Small intestine (tissue), 16 donors: ENCODE measurements at places on chromosomes 2 and 18.

DNA sequence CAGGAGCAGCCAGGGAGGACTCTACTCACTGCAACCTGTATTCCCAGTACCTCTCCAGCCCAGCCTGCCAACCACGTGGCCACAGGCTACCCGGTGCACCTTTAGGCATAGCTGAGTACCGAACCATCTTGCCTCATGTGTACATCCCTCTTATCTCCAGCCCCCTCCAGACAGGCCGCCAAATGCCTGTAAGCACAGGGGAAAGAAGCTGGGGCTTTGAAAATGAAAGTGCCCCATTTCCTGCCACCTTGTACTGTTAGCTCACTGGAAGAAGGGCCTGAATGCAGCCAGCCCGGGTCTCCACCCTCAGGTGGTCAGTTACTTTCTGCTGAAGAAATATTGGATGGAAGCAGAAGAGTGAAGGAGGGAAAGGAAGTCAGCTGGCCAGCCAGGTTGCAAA is 27.2 kb upstream of the RFX8 start:
- no peak overlapping the region for H3K27ac ChIP-seq
- no peaks in the 10 kb centered on the region for H3K27me3 ChIP-seq

- H3K27me3 ChIP-seq, result no peaks in the 10 kb centered on the region
- H3K36me3 ChIP-seq, result no peaks in the 10 kb centered on the region
- H3K4me1 ChIP-seq, result no peaks in the 10 kb centered on the region
- no peak overlapping the region for H3K27ac ChIP-seq
- DNase-seq, result no peak
- no peak overlapping the region for H3K4me3 ChIP-seq
Observed at GRCh38 chr2:46692316-46692715, 213.0 kb downstream of the TMEM247 start.

- no peaks in the 10 kb centered on the region for H3K27me3 ChIP-seq
- H3K4me1 ChIP-seq, result no peaks in the 10 kb centered on the region
- no peaks in the 10 kb centered on the region for H3K36me3 ChIP-seq
- H3K27ac ChIP-seq, result no peak overlapping the region
- no peak for DNase-seq
Observed at GRCh38 chr2:189302274-189302948, 122.8 kb upstream of the COL5A2 start.

GRCh38 chr18:48548011-48548771 is 9.4 kb downstream of the CTIF start:
- H3K4me1 ChIP-seq, result peaks cover 10% of the 10 kb centered on the region
- no peaks in the 10 kb centered on the region for H3K27me3 ChIP-seq
- DNase-seq, result no peak
- no peak overlapping the region for H3K27ac ChIP-seq

- H3K4me1 ChIP-seq, result no peaks in the 10 kb centered on the region
- H3K27ac ChIP-seq, result no peak overlapping the region
- no peaks in the 10 kb centered on the region for H3K27me3 ChIP-seq
- no peak for DNase-seq
- H3K4me3 ChIP-seq, result no peak overlapping the region
- H3K36me3 ChIP-seq, result no peaks in the 10 kb centered on the region
Observed at GRCh38 chr2:6654279-6654678, 211.4 kb downstream of the CMPK2 start.

DNA sequence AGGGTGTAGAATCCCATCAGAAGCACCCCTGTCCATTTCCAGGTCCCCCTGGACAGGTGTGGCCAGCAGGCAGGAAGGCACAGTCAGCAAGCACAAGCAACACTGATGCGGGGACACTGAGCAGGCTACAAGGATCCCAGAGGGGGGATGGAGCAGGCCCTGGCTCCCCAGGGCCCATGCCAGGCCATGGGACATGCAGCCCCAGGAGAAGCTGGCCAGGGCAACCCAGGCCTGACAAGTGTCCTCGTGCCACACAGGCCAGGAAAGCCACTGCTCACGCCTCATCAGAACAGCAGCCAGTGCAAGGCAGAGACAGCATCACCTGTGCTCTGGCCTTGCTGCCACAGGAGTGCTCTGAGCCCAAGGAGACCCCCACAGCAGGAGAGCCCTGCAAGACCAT is 14.1 kb upstream of the GPC1 start:
- no peak for DNase-seq
- H3K4me1 ChIP-seq, result no peaks in the 10 kb centered on the region
- H3K4me3 ChIP-seq, result no peak overlapping the region
- no peaks in the 10 kb centered on the region for H3K36me3 ChIP-seq
- H3K27ac ChIP-seq, result no peak overlapping the region

DNA sequence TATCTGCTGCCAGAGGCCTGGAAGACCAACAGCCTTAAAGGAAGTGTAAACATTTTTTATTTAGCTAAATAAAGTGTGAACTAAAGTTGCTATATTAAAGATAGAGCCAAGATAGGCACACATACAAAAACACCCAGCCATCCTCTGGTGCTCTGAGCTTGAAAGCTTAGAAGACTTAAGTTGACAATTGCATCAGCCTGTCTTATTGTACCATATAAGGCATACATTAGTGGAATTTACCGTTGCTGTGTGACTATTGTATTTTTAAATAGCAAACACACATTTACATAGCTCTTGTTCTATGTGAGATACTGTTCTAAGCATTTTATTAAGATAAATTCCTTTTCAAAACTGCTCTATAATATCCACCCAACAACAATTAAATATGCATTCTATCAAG is 736.6 kb upstream of the ZEB2 start:
- H3K27me3 ChIP-seq, result no peaks in the 10 kb centered on the region
- H3K4me1 ChIP-seq, result no peaks in the 10 kb centered on the region
- H3K36me3 ChIP-seq, result no peaks in the 10 kb centered on the region
- no peak overlapping the region for H3K4me3 ChIP-seq
- H3K27ac ChIP-seq, result no peak overlapping the region

DNA sequence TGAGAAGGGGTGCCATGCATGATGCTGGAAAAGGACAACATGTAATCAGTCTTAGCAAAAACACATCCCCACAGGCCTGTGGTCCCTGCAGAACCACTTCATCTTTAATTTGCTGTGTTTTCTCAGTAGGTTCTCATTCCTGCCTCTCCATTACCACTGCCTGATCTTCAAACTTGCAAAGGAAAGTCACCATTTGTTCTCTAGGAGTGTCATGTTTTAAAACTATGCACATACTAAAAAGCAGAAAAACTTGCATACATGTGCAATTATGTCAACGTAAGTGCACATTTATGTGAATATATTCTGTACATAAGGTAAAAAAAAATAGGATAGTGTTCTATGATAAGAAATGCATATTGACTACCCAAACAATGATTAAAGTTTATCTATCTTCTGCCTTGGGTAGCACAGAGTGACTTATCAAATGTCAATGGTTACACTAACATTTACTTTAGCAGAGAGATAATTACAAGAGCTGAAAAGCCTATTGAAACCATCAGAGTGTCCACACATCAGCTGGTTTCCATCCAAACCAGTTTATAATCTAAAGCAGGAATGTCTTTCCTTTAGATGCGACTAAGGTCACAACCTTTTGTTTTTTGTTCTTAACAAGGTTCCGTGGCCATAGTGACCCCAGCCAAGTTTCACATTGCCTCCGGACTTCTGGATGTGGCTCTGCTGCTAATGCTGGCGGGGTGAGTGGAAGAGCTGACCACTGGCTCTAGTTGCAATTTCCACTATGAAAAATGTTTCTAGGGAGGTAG is 58.7 kb upstream of the RMDN2 start:
- no peak overlapping the region for H3K27ac ChIP-seq
- no peaks in the 10 kb centered on the region for H3K27me3 ChIP-seq
- no peaks in the 10 kb centered on the region for H3K36me3 ChIP-seq

- H3K27me3 ChIP-seq, result no peaks in the 10 kb centered on the region
- peaks cover 2% of the 10 kb centered on the region for H3K4me1 ChIP-seq
- peak; percentile 63 for DNase-seq
Observed at GRCh38 chr2:196959734-196960338, 33.3 kb upstream of the PGAP1 start.

GRCh38 chr18:56221195-56222065 is 417.0 kb downstream of the TXNL1 start:
- no peaks in the 10 kb centered on the region for H3K4me1 ChIP-seq
- H3K27ac ChIP-seq, result no peak overlapping the region
- H3K27me3 ChIP-seq, result no peaks in the 10 kb centered on the region
- H3K4me3 ChIP-seq, result no peak overlapping the region

GRCh38 chr2:163045830-163046229 is 207.3 kb upstream of the KCNH7 start:
- no peak overlapping the region for H3K27ac ChIP-seq
- H3K4me3 ChIP-seq, result no peak overlapping the region
- H3K27me3 ChIP-seq, result no peaks in the 10 kb centered on the region
- H3K4me1 ChIP-seq, result no peaks in the 10 kb centered on the region
- H3K36me3 ChIP-seq, result no peaks in the 10 kb centered on the region

DNA sequence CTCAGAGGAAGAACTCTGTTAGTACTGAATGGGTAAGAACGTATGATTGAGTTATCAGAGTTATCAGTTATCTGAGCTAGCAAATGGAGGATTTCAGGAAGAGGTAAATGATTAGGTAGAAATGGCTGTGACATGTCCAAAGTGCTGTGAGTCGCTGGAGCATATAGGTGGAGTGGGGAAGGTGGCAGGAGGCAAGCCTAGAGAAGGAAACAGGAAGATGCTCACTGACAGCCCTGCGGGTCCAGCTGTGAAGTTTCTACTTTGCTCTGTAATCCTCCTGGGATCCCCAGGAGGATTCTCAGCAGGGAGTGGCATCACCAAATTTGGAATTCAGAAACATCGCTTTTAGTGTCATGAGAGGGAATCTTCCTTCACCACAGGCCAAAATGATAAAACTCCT is 52.0 kb downstream of the GYPC start:
- H3K4me3 ChIP-seq, result no peak overlapping the region
- H3K27ac ChIP-seq, result no peak overlapping the region
- no peaks in the 10 kb centered on the region for H3K4me1 ChIP-seq
- no peaks in the 10 kb centered on the region for H3K36me3 ChIP-seq
- no peak for DNase-seq

DNA sequence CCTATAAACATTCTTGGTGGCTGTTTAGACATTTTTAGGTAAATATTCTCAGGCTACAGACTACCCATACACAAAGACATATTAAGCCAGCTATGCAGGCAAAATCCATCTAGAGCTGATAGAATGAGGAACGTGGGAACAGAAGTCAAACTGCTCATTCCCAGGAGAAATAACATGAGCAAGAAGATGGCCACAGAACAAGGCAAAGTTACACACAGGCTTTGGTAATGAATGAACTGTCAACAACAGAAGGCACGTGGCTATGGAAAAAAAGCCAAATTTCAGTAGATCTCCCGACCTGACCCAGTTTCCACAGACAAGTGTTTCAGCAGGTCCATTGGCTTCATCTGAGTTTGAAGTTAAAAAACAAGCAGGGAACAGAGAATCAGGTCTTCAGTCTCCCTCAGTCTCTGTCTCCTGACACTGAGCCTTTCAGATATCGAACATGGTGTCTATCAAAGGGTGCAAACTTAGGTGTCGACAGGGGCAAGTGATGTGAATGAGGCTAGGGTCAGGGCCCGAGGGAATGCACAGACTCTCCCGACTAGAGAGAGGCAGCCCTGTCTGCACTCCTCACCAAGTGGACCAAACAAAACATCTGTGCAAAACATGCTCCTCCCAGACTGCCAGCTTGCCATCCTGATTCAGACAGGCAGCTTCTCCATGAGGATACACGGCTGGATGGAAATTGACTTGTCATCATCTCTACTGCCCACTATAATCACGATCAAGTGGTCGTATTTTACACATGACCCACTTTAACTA is 25.9 kb downstream of the SIGLEC15 start:
- H3K27me3 ChIP-seq, result no peaks in the 10 kb centered on the region
- H3K4me3 ChIP-seq, result no peak overlapping the region
- no peak for DNase-seq

- peak overlapping the region; percentile 19 for H3K4me3 ChIP-seq
- no peak for DNase-seq
Observed at GRCh38 chr2:3604991-3605961, 10.4 kb downstream of the COLEC11 start.

GRCh38 chr2:158191076-158191895 is 89.6 kb downstream of the UPP2 start:
- H3K27me3 ChIP-seq, result no peaks in the 10 kb centered on the region
- no peaks in the 10 kb centered on the region for H3K36me3 ChIP-seq
- no peak overlapping the region for H3K27ac ChIP-seq
- no peak overlapping the region for H3K4me3 ChIP-seq
- H3K4me1 ChIP-seq, result no peaks in the 10 kb centered on the region
- DNase-seq, result no peak

DNA sequence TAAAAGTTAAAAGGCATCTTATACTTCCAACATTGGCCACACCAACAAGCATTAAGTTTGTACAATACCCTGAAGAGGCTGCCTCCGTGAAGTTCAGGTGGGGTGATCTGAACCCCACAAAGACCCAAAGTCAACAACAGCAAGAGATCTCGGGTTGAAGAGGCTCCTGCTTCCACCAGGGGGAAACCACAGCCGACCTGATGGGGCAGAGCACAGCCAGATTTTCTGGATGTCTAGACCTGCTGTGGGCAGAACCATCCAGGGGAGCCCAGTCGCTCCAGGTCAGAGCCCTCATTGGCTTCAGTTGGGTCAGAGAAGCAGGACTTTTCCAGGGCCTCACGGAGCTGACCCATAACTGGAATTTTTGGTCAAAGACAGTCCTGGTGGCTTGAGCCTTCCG is 66.5 kb upstream of the ACKR3 start:
- no peaks in the 10 kb centered on the region for H3K4me1 ChIP-seq
- no peak overlapping the region for H3K4me3 ChIP-seq
- DNase-seq, result no peak
- no peak overlapping the region for H3K27ac ChIP-seq
